Activated CD4-positive, alpha-beta T cell treated with anti-CD3 and anti-CD28 coated beads, Interleukin-2, amount 50 U/mL, for 48 hours (primary cell): ENCODE measurements at places on chromosomes 1 and 21.

DNA sequence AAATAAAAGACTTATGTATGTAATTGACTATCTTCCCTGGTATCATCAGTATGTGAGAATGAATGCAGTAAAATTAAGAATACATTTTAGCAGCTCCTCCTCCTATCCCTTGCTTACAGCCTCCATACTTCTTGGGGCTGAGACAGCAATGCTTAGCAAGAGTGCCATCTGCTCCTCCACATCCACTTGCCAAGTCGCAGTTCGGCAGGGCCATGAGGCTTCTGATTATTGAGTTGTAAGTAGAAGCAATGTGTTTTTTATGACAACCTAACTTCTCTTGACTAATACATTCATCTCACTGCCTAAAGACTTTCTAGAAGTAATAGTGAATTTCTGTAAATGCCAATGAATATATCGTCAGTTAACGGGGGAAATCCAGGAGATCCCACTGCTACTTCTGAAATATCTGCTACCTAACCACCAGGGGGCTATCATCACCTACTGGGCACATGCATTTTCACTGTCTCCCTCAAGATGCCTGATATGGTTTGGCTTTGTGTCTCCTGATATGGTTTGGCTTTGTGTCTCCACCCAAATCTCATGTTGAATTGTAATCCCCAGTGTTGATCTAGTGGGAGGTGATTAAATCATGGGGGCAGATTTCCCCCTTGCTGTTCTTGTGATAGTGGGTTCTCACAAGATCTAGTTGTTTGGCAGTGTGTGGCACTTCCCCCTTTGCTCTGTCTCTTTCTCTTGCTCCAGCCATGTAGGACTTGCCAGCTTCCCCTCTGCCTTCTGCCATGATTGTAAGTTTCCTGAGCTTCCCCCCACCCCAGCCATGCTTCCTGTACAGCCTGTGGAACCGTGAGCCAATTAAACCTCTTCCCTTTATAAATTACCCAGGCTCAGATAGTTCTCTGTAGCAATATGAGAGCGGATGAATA lies 59.6 kb downstream of the EXTL2 start:
- no peak for DNase-seq

- DNase-seq = no peak
These were observed 131.8 kb upstream of the SGIP1 start for GRCh38 chr1:66402194-66402593.

- no peak for DNase-seq
These were observed 14.8 kb upstream of the ZNF436 start for GRCh38 chr1:23384312-23385058.

GRCh38 chr1:113072141-113072756 lies 749 bp upstream of the LRIG2 start:
- no peak for DNase-seq

GRCh38 chr1:172936088-172936645 lies 114.6 kb downstream of the TNFSF18 start:
- no peak for DNase-seq

DNA sequence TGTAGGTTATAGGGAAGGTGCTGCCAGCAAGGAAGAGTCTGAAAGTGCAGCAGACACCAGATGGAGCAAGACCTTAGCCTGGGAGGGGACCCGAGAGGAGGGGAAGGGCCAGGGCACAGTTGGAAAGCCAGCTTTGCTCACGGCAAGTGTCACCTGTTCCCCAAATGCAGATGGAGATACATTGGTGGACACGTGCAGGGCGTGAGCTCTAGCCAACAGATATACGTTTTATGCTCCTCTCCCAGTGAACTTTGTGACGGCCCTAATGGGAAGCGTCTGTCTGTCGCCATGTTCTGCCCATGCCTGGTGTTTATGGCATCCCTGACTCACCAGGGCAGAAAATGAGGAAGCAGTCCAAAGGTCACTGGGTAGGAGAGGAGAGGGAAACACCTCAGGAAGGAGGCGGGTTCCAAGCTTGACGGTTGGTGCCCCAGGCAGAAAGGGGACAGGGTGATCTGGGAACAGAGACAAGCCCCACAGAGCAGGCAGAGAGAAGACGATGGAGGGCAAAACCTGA lies 7.6 kb downstream of the GPA33 start:
- DNase-seq = no peak

DNA sequence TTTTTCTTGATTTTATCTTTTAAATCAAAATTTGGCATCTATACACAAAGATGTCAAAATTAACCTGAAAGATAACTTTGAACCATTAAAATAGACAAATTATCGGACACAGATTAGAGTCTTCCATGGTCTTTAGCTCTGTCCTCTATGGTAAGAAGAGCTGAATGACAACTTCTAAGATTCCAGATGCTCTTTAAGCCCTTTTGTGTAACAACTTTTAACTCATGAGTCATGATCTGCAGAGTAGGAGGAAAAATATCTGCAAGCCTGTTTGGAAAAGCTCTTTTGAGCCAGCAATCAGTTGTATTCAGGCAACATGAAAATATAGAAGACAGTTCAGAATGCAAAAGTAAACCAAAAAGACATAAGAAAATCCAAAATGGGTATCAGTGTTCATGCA lies 37.8 kb downstream of the TTC13 start:
- no peak for DNase-seq

DNA sequence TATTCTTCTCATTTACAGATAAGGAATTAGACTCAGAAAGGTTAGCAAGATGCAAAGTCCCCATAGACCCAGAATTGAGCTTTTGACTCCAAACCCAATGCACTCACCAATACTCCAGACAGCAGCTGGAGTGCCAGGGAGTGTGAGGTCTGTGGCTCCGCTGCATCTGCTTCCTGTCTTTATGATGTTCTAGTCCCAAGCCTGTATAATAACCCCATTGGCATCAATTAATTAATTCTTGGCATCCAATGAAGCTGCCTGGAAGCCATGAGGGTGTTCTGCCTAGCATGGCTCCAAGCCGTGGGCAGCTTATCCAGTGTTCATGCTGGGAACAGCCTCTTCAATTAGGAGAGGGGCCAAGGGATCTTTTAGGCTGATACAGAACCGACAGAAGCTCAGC lies 188.7 kb downstream of the GIPC2 start:
- DNase-seq = no peak

- peak; percentile 56 for DNase-seq
These were observed at the start of gene CCSAP for GRCh38 chr1:229342656-229343569. Gene CCSAP, minus strand, starts transcription at chr1:229343047. Its CDS starts 582 bp downstream, at chr1:229342465.

DNA sequence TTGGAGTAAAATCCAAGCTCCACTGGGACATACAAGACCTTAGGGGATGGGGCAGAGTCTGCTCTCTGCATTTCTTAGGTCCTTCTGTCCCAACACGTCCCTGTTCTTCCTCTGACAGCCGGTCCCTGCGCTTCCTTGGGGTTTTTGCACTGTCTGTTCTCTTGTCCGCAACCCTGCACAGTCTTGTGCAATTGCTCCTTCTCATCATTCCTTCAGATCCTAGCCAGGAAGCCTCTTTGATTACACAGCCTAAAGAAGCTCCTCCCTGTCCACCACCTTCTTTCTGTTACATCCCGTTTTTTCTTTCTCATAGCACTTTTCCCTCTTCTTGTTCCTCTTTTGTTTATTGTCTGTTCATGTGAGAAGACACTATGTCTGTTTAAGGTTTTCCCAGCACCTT lies 19.9 kb downstream of the ACOT11 start:
- DNase-seq = no peak

DNA sequence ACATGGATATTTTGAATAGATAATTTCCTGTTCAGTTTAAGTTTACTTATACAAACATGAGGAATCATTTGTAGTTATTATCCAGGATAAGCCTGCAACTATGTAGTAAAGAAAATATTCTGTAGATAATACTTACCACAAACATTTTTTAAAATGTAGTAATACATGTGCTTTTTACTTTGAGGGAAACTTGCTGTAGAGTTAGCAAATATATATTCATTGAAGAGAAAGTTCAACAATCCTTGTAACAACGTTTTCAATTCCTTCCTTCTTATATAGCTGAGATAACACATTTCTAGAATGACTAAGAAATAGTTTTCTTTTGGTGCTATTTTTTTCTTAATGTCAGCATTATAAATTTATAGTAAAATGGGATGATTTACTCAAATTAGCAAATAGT lies 664.6 kb upstream of the ADAMTS5 start:
- no peak for DNase-seq

GRCh38 chr1:179107706-179108629 lies 26.1 kb downstream of the TOR3A start:
- no peak for DNase-seq

GRCh38 chr1:203244776-203245175 lies 15.3 kb upstream of the CHIT1 start:
- DNase-seq = no peak

DNA sequence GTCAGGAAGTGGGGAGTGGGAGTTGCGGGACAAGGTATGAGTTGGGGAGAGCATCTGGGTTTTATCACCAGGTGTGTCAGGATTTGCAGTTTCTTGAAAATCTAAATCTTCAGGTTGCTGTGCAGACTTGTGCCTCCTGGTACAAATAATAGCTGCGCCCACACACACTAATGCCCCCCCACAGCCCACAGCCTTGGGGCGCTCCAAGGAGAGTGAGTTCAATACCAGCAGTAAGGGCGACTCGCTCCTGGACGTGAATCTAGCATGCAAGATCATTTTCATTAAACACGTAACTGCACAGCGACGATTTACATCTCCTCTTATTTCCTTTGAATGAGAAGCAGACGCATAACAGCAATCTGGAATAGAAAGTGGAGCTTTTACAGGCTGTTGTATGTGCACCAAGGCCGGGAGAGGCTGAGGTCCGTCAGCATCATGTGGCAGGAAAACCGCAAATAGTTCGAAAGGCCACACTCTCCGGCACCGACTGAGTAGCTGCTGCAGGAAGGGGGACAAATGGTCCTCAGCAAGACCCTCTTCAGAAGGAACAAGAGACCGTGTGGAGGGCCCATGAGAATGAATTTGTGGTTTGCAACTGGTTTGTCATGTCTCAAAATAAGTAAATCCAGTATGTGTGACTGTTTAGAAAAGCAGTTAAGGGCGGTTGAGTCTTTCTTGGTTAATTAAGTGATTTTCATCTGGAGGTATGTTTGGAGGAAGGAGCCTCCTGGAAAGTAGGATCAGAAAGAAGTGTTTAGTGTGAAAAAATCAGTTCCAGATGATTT lies 439.5 kb downstream of the SMYD3 start:
- DNase-seq = no peak

- DNase-seq = no peak
These were observed 173.4 kb upstream of the HMCN1 start for GRCh38 chr1:185560760-185561159.

DNA sequence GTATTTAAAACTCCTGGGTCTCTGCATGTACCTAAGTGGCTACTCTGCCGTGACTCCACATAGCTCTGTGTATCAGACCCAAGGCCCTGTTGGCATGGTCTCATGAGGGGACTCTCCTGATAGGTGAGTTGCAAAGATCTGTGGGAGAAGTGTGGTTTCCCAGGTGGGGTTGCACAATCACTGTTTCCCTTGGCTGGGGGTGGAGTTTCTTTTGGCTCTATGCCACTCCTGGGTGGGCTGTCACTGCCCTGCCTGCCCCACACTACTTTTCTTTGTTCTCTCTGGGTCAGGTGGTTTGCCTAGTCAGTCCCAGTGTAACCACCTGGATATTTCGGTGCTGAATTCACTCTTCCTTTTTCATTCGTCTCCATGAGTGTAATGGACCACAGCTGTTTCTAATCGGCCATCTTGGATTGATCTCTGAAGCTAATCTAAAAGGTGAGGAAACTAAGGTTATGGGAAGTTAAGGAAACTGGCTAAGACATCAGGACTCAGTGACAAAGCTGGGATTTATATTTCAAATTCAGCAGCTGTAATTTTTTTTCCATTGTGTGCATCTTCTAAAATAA lies 97.1 kb upstream of the CACYBP start:
- no peak for DNase-seq

DNA sequence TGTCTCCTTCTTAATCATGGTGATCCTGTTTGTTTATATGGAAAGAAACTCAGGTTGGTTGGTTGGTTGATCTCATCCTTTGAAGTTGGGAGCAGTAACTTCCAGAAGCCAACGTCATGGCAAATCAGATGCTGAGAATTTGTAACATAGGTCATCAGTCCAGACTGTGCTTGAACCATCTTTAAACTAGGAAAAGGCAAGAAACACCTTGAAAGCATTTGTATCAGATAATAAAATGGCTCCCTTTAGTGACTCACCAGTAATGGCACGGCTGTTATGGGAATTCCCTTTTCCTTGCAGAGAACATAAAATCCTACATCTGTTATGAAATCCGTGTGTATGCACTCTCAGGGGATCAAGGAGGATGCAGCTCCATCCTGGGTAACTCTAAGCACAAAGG lies 58.1 kb downstream of the SERBP1 start:
- DNase-seq = no peak

DNA sequence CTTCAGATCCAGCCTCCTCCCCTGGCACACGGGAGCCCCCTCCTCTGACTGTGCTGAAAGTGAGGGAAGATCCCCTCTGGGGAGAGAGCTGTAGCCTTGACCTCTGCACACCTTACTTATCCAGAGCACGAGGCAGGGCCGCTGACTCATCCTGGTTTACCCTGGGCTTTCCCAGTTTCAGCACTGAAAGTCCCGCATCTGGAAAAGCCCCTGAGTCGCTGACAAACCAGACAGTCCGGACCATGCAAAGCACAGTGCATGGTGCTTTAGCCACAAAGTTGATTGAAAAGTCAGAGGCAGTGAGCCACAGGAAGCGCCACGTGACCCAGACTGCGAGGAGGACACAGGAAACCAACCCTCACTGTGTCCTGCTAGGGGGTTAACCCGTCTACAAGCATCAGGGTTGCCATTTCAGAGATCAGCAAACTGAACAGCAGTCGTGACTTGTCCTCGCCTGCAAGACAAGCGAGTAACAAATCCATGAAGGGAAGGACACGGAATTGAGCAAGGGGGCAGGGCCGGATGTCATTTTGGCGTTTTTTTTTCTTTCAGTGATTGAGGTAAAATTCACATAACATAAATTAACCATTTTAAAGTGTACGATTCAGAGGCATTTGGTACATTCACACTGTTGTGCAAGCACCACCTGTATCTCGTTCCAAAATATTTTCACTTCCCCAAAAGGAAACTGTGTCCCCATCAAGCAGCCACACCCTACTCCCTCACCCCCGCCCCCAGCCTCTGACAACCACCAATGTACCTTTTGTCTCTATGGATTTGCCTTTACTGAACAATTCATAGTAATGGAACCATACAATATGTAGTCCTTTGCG lies 19.9 kb upstream of the IFNGR2 start:
- DNase-seq = peak; percentile 82

- no peak for DNase-seq
These were observed 106.7 kb upstream of the CDC42BPA start for GRCh38 chr1:227424953-227425352.

DNA sequence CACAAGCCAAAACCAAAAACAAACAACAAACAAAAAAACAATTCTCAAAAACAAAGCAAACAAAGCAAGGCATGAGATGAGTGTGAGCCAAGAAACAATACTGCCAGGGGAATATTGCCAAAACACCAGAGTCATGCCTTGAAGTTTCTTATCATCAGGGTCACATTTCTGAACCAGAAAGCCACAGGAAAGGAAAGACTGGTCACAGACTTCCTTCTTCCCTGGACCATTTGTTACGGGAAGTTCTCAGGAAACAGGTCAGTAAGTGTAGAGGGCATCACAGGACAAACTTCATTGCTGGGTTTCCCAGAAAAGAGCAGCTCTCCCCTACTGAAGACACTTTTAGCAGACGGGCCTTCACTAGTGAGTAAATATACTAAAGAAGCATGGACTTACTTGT lies 191.2 kb downstream of the GABPA start:
- DNase-seq = no peak

- DNase-seq = no peak
These were observed 32.9 kb downstream of the JAK1 start for GRCh38 chr1:64933296-64934070.

GRCh38 chr1:15095496-15095875 lies 58.1 kb upstream of the TMEM51 start:
- DNase-seq = no peak
